ENCODE measurements at places on chromosomes 7 and 10. TPM values are rescaled to one million over a fixed set of nuclear protein-coding genes. Genes with fewer than 3 reads are reported as not detected.
A peak's percentile ranks its signal among the peaks of the same experiment; 100 is the strongest.

DNA sequence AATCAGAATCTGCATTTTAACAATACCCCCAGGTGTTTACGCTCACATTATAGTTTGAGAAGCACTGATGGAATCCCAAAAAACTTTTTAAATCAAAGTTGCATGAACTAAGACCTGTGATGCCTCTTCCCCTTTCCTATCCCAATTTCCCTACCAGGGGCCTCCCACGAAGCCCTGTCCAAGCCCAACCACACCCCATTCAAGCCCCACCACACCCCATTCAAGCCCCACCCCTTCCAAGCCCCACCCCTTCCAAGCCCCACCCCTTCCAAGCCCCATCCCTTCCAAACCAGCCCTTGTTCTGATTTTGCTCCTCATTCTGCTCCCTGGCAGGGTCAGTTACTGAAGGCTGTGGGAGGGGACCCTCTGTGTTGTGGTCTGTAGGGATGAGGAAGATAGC, 9.8 kb upstream of the AQP1 start:
- DNase-seq, result no peak

- DNase-seq, result no peak
Observed at GRCh38 chr10:114337510-114338462, 66.5 kb downstream of the AFAP1L2 start.

DNA sequence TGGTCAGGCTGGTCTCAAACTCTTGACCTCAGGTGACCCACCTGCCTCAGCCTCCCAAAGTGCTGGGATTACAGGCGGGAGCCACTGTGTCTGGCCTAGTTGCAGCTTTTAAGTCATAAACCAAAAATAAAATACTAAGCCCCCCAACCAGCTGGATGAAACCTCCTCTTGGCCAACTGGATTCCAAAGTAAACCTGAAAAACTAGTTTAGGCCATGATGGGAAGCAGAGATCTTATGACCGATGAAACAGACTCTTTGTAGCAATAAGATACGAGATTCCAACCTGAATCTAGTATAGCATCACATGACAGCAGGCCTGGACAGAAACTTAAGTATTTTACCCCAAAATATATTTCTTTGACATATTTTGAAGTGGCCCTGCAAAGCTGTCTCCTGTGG, 9.1 kb upstream of the MCM10 start:
- no peak for DNase-seq

DNA sequence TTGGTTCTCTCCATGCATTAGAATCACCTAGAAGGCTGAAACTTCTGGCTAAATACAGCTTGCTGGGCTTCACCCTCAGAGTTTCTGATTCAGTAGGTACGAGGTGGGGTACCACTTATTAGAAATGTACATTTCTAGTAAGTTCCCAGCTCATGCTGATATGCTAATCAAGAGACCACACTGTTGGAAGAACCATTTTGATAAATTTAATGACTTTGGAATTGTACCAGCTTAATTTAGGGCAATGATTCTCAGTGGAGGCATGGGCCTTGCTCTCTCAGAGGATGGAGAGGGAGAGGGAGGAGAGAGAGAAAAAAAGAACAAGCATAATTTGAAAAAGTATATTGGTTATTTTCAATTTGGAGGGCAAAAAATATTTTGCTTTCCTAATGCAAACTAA, 20.3 kb downstream of the CPN1 start:
- DNase-seq, result no peak

- DNase-seq, result no peak
Observed at GRCh38 chr7:113775401-113775800, 143.4 kb downstream of the PPP1R3A start.

DNA sequence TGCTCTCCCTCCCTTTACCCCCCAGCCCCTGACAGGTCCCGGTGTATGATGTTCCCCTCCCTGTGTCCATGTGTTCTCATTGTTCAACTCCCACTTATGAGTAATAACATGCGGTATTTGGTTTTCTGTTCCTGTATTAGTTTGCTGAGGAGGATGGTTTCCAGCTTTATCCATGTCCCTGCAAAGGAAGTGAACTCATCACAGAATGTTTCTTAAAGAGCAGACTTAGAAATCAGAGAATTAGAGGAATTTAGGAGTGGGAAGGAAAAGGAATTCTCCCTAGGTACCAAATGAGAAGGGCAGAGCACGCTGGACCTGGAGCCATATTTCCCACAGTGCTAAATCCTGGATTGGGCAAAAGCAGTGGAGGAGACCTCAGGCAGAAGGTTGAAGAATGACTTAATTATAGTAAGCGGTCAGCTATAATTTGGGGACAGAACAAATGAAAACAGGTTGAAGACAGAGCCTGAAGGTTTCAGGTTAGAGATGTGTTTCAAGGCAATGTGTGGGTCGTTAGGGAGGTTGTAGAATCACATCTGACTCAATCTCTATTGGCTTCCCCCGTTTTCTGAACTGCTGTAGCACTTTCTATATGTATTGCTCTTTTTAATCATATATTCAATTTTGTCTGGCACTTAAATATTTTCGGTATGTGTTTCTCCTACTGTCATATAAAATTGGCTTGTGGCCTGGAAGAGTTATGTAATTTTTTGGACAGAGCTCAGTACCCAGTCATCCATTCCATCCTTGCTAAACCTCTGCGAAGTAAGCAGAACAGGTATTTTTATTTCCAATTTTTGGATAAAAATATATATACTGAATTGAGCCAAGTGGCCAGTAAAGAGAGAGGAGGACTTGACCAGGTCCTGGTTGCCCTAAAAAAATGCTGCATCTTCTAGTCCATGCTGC, 210.5 kb upstream of the KLF6 start:
- DNase-seq, result no peak

DNA sequence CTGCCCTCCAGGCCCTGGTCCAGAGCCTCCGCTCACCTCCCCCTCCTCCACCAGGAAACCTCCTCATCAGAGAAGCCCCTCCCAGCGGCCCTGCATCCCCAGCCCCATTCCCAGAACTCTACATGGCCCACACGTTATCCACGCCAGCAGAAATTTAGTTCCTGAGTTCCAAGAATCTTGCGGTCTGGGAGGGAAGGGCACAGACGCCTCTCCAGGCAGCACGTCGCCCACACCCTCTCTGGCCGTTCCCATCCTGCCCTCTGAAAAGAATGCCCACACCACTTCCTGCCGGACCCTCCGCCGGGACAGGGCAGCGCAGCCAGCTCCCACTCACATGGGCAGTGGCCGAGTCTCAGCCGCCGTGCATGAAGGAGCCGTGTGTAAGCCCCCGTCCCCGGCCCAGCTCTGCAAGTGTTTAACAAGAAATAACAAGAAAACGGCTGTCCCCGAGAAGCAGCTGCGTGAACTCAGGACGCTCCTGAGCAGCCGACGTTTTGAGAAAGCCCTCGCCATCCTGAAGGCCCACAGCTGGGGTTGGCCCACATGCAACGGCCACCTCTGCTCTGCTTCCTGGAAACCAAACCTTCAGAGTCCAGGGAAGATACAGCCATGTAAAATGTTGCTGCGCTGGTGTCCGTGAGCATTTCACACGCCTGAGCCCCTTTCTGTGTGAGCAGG, 17.4 kb downstream of the ADGRA1 start:
- DNase-seq, result no peak

DNA sequence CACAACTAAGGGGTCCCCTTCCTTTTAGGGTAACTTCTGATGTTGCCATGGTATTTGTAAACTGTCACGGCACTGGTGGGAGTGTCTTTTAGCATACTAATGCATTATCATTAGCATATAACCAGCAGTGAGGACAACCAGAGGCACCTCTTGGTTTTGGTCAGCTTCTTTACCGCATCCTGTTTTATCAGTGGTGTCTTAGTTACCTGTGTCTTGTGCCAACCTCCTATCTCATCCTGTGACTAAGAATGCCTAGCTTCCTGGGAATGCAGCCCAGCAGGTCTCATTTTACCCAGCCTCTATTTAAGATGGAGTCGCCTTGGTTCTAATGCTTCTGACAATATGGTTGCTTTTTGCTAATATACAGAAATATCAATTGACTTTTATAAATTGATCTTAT, 54.9 kb downstream of the AHCYL2 start:
- DNase-seq, result no peak

GRCh38 chr10:9262770-9263169, 1208.3 kb downstream of the GATA3 start:
- no peak for DNase-seq

- DNase-seq, result no peak
Observed at GRCh38 chr10:454860-455259, 234.6 kb downstream of the DIP2C start.

GRCh38 chr10:79148452-79149344, 79.9 kb downstream of the ZMIZ1 start:
- DNase-seq, result peak; percentile 85

TOMM7 gene
- 274 TPM for total RNA-seq

SP8 gene
- total RNA-seq, result not detected

FAM237B gene
- total RNA-seq, result not detected

SLC16A9 gene
- total RNA-seq, result 8.0 TPM

GRCh38 chr10:95935429-95935828, 27.7 kb downstream of the CC2D2B start:
- no peak for DNase-seq

MACC1 gene
- 35.2 TPM for total RNA-seq

- no peak for DNase-seq
Observed at GRCh38 chr7:74134117-74134620, 40.0 kb upstream of the EIF4H start.

GRCh38 chr10:129522041-129522585, 55.1 kb downstream of the MGMT start:
- peak; percentile 23 for DNase-seq
